ENCODE measurements at places on chromosomes 1 and 21.

GRCh38 chr1:202171292-202172014 is 11.1 kb upstream of the PTPN7 start:
- no peak for DNase-seq

GRCh38 chr1:218546314-218546713 is 201.2 kb downstream of the TGFB2 start:
- no peak for DNase-seq

- no peak for DNase-seq
Measured at GRCh38 chr1:14531519-14531918, 67.0 kb upstream of the KAZN start.

GRCh38 chr1:62724430-62724829 is 36.2 kb upstream of the DOCK7 start:
- no peak for DNase-seq

GRCh38 chr1:10980841-10981727 is 31.4 kb upstream of the TARDBP start:
- DNase-seq, result no peak

- DNase-seq, result peak; percentile 19
Measured at GRCh38 chr1:248243204-248243603, 12.0 kb downstream of the OR2M4 start.

DNA sequence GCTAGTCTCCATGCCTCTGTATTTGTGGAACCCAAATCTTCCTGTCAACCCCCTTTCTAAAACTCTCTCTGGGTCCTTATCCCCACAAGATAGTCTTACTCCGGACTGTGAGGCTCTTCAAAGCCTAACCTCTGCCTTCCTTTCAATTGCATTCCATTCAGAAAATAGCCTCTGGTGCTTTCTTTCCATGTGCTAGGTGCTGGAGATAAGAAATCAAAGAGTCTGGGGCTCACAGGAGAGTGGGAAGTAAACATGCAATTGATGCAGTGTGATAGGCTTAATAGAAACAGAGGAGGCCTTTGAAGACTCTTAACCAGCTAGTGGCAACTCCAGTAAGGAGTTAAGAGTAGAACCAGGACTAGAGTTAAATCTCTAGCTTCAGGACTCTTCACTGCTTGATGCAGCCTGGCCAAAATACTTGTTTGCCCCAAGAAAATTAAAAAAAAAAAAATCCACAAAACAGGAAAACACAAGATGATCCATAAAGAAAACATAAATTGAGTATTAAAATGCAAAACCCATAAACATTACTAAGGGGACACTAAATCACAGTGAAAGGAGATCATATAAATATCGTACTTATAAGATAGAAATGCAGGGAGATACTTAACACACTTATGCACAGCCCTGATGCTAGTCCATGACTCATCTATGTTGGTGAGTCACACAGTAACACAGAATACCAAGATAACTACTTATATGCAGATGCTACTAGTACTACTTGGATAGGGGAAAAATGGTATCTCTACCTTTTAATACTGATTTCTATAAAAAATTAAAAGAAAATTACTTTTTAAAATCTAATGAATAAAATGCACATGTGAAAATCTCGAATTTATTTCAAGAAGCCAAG is 341.5 kb downstream of the KCNH1 start:
- no peak for DNase-seq

GRCh38 chr1:155195201-155196102 is 12.2 kb downstream of the THBS3 start:
- no peak for DNase-seq

DNA sequence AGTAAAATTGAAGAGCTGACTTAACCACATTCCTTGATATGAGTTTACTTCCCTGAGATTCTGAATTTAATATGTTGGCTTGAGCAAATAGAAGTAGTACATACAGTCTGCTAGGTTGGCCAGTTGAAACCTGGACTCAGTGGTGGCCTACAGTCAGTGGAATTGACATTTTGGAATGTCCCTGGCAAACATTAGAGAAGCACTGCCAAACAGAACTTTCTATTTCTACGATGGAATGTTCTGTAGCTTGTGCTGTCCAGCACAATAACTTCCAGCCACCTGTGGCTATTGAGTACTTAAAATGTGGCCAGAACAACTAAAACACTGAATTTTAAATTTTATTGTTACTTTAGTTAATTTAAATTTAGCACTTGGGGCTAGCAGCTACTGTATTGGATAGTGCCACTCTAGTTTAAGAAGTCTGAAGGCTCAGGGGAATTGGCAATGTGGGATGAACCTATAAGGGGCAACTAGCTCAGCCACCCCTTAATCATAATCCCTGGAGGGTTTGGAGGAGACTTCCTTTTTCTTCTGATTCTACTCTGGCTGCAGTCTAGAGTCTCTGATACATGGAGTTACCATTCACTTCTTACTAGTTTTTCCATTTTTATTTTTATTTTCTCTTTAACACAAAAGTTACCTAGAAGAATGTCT is 10.3 kb upstream of the TEDDM1 start:
- no peak for DNase-seq

GRCh38 chr1:1157426-1157913 is 16.2 kb upstream of the TTLL10 start:
- peak; percentile 66 for DNase-seq

DNA sequence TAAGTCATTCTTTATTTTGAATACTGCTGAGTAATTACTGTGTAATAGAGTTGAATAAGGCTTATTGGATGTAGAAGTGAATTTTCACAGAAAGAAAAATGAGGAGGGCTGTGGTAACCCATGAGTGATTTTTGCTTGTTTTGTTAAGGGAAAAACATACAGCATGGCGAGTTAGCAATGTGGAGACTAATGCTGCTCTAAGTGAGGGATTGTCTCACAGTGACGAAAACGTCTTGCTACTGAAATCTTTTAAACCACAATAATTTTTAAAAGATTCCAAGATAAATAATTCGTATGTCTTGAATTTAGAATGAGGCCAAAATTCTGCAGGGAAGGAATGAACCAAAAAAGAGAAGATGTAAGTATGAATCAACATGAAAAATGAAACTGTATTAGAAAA is 16.2 kb upstream of the PLA2G4A start:
- no peak for DNase-seq

- DNase-seq, result no peak
Measured at GRCh38 chr1:196545222-196545621, 63.0 kb downstream of the KCNT2 start.

GRCh38 chr1:223413216-223413615 is 20.0 kb downstream of the CCDC185 start:
- no peak for DNase-seq

DNA sequence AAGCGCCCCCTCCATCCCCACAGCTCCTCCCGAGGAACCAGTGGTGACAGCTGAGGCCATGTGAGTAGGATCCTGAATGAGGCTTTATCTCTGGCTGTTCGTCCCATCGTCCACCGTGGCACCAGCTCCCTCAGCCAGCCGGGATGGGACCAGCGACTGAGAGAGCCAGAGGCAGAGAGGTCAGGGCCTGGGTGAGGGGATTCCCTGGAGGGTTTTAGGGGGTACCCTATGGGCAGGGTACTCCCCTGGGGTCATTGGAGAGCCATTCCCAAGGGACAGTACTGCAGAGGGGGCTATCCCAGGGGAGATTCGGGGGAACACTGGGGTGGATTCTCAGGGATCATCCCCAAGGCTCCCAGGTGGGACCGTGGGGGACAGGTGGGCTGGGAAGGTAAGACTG is 2.4 kb downstream of the TMEM125 start:
- no peak for DNase-seq

DNA sequence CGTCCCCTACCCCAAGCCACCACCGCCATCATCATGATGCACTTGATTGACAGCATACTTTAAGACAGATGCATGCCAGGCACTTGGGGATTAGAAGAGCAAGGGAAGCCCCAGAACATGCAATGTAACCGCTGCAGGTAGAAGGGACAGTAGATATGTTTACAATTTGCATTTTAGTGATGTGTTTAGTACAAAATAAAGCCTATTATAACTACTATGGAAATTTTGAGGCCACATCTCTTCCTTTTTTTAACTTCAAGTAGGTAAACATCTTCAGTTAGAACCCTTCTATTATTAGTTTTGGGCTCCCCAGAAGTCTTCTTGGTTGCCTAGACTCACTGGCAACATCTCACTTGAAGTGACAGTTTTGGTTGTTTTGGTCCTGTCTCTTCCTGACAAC is 25.3 kb downstream of the CR1L start:
- DNase-seq, result no peak

DNA sequence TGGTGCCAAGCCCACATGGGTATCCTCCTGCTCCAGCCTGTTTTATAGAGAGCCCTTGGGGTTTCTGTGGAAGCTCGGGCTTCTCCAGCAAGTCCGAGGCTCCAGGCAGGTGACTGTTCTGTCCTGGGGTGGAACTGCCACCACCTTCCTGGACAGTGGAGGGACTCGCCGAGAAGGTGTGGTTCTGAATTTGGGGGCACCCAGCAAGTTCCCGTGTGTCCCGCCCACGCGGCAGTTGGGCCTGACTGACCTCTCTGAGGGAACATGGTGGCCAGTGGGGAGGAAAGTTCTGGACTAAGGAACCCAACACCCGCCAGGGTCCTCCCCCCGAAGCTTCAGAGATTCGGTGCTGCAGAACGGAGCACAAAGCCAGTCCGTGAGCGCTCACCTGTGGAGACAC is 158.1 kb upstream of the C1orf174 start:
- DNase-seq, result no peak

DNA sequence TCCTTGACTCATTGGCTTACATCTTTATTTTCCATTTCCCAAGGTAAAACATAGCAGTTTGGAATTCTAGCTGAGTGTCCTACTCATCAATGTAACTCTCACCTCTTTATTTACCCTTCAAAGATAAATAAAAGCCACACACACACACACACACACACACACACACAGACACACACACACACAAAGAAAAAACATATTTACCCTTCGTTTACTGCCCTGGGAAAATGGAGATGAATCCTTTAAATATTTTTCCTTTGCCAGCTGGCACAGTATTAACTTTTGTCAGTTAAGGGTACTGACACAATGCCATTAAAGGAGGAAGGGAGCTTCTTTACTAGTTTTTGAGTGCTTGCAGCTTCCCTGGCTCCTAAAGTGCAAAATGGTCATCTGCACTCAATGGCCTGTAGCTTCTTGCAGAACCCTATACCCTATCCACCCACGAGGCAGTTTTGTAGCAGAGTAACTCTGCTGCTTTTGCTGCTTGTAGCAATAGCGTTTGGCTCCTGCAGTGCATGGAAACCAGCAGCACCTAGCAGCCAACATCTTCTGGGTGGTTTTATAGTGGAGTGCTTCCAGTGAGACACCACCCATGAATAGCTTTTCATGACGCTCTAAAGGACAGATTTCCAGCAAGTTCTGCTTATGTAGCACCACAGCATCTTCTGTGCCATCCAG is 103.7 kb downstream of the HS2ST1 start:
- no peak for DNase-seq

GRCh38 chr1:208272311-208272710 is 28.1 kb upstream of the PLXNA2 start:
- no peak for DNase-seq

- peak; percentile 0 for DNase-seq
Measured at GRCh38 chr1:150321826-150322166, 463 bp downstream of the PRPF3 start.

DNA sequence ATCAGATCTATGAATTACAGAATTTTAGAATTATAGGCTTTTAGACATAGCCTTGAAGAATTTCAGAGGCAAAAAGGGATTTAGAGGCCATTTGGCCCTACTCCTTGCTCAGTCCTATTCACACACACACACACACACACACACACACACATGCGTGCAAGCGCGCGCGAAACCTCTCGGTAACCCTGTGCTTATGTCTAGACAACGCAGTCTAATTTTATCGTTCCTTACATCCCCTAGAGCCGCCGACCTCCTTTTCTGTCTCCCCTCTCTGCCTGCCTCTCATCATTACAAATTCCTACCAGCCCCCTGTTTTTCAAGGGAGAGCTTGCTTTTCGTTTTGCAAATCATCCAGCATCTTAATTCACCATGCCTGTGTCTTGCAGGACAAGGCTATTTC is 252.1 kb downstream of the FOXD2 start:
- DNase-seq, result no peak

DNA sequence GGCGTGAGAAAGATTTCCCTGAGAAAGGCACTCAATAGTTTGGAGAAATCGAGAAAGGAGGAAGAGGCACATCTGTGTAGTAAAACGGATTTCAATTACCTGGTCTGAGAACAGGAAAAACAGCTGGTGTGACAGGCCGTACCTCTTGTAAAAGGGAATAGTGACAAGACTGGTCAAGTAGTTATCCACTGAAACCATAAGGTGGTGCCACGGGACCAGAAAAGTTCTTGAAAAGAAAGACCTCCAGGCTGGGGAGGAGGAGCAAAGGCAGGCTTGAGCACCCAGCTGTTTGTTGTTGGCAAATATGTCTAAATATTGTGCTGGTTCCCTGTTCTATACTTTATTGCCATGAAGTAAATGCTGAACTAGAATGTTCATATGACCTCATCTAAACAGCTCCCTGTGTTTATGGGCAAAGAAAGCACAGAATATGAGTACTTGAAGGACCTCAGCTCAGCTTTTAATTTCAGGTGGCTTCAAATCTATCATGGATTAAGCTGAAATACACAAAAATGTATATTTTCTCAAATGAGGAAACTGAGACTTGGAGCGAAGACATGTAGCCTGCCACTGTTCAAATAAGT is 4.0 kb downstream of the HAO2 start:
- no peak for DNase-seq

DNA sequence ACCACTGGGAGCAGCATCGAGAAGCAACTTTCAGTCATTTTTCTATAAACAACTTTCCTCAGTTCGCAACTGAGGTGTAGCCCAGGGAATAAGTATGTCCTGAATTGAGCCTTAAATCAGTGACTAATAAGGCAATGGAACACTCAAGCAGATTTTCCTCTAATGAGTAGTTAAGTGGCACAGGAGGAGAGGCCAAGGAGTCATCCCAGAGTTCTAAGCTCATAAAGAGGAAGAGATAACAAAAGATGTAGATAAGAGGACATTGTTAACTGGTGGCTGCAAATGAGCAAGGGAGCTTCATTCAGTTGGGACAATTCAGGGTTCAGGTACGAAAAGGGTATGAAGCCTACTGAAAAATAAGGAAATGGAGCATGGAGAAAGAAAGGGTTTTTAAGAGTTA is 64.5 kb downstream of the LRRC40 start:
- no peak for DNase-seq

DNA sequence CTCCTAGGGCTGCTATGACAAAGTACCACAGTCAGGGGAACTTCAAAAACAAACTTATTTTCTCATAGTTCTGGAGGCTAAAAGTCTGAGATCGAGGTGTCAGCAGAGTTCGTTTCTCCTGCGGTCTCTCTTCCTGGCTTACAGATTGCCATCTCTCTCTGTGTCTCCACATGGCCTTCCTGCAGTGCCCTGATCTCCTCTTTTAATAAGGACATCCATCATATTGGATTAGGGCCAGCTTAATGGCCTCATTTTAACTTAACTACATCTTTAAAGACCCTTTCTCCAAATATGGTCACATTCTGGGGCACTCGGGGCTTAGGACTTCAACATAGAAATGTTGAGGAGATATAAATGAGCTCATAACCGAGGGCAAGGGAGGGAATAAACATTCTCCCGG is 12.2 kb downstream of the C1orf74 start:
- DNase-seq, result no peak

- DNase-seq, result peak; percentile 11
Measured at GRCh38 chr1:53327182-53327913, 522 bp downstream of the LRP8 start.

- no peak for DNase-seq
Measured at GRCh38 chr21:44735821-44736220, 24.4 kb upstream of the TSPEAR start.

- no peak for DNase-seq
Measured at GRCh38 chr1:173545688-173546087, 57.2 kb downstream of the SLC9C2 start.

- no peak for DNase-seq
Measured at GRCh38 chr1:170296642-170297041, 150.9 kb downstream of the NTMT2 start.
